ENCODE measurements at places on chromosomes 5 and 9. TPM values are rescaled to one million over a fixed set of nuclear protein-coding genes. Genes with fewer than 3 reads are reported as not detected.

The ARHGEF28 gene
- total RNA-seq, result 26.6 TPM

The TTC39B gene
- 8.0 TPM for total RNA-seq

The TIMD4 gene
- total RNA-seq, result 0.87 TPM

The RELL2 gene
- 2.7 TPM for total RNA-seq

The OR1J2 gene
- not detected for total RNA-seq

The RAD23B gene
- total RNA-seq, result 140 TPM

The BRINP1 gene
- total RNA-seq, result 3.7 TPM

The TNFSF15 gene
- total RNA-seq, result 0.98 TPM

The LRRC70 gene
- total RNA-seq, result not detected

The ZBTB26 gene
- 0.17 TPM for total RNA-seq

The SNX18 gene
- total RNA-seq, result 6.7 TPM

The PLAC8L1 gene
- not detected for total RNA-seq

The SH2D3C gene
- not detected for total RNA-seq

The RANBP17 gene
- total RNA-seq, result 7.5 TPM

The GRM6 gene
- total RNA-seq, result not detected

The BNC2 gene
- 0.12 TPM for total RNA-seq

The TMEM171 gene
- total RNA-seq, result 3.5 TPM

The SPATA31C1 gene
- not detected for total RNA-seq

The PCDHB13 gene
- total RNA-seq, result 0.93 TPM

The NMUR2 gene
- 6.4 TPM for total RNA-seq

The ZNF483 gene
- total RNA-seq, result 0.96 TPM

The SH3RF2 gene
- total RNA-seq, result 11.0 TPM

The IFNA13 gene
- total RNA-seq, result not detected

The EPB41L4A gene
- total RNA-seq, result 20.7 TPM

The SMIM33 gene
- total RNA-seq, result not detected

The PDLIM4 gene
- total RNA-seq, result not detected

The FABP6 gene
- 22.4 TPM for total RNA-seq

The INSL6 gene
- not detected for total RNA-seq

The PDE4D gene
- 7.9 TPM for total RNA-seq

The PCDHA3 gene
- total RNA-seq, result 0.10 TPM

The FAM169A gene
- total RNA-seq, result 2.0 TPM

The PCDHGB4 gene
- not detected for total RNA-seq

The MCTP1 gene
- 42.4 TPM for total RNA-seq

The SLC35D2 gene
- total RNA-seq, result 16.4 TPM

The PCDHGA6 gene
- 1.6 TPM for total RNA-seq

The AGXT2 gene
- not detected for total RNA-seq

The MUSK gene
- total RNA-seq, result not detected

The MED10 gene
- 35.6 TPM for total RNA-seq

The DYNC2I2 gene
- 218 TPM for total RNA-seq

The DNAJA1 gene
- total RNA-seq, result 128 TPM

The PRSS3 gene
- not detected for total RNA-seq

Data from Caki2 (cell line).